ENCODE measurements at places on chromosomes 6 and 20.

DNA sequence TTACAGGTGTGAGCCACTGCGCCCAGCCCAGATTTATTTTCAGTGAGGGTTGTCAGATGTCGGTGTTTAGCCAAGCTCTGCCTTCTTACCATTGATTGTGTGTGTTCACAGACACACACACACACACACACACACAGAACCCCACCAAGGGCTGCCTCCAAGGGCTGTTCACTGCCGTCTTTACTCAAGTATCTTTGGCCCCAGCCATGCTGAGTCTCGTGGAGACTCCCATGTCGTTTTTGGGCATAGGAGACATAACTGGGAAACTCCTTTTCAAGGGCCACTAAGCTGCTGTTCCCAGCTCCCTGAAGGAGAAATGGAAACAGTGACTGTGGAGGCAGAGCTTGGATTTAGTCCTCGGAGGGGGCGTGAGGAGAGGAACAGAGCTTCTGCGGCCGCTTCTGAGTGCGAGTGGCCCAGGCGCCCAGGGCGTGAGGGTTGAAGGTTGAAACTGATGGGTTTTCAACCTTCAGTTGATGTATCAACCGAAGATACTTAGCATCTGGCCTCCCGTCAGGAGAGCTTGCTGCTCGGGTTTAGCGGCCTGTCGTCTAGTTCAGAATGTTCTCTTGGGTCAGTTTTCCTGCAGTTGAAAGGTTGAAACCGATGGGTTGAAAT, 243.6 kb downstream of the TTLL2 start:
- DNase-seq: no peak

- DNase-seq: peak; percentile 97
Observed at GRCh38 chr6:136288566-136289326, 900 bp downstream of the BCLAF1 start.

DNA sequence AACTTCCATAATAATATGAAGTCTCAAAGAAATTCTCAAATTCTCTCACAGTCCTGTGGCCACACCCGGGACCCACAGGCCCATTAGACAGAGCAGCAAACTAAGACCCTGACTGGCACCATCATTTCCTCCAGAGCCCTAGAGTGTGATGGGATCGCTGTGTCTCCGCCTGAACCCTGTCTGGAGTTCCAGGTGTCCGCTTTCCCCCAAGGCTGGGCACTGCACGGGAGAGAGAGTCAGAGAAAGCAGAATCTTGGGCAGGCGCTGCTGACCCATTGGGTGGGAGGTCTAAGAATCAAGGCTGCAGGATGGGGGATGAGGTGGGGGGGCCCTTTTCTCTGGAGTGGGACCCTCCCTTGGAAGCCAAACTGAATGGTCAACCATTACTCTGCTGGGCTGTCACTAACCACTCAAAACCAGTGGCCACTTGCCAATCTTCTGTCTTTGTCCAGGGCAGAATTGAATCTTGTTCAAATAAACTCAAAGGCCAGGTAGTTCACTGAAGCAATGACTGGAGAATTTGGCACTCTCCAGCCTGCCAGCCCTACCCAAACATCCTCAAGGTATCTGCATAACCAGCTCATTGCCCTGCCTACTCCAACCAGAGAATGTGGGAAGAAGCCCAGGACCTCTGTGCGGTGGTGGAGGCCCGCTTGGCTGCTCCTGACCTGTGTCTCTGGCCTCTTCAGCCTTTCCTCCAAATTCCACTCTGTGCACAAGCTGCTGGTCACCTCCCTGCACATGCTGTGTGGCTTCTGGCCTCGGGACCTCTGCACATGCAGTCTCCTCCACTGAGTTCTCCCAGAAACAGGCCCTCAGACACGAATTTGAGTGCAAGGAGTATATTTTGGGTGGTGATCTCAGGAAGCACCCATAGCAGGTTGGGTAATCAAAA, 141.1 kb downstream of the CEBPB start:
- DNase-seq: no peak

GRCh38 chr20:20821484-20822260, 109.2 kb upstream of the RALGAPA2 start:
- no peak for DNase-seq

DNA sequence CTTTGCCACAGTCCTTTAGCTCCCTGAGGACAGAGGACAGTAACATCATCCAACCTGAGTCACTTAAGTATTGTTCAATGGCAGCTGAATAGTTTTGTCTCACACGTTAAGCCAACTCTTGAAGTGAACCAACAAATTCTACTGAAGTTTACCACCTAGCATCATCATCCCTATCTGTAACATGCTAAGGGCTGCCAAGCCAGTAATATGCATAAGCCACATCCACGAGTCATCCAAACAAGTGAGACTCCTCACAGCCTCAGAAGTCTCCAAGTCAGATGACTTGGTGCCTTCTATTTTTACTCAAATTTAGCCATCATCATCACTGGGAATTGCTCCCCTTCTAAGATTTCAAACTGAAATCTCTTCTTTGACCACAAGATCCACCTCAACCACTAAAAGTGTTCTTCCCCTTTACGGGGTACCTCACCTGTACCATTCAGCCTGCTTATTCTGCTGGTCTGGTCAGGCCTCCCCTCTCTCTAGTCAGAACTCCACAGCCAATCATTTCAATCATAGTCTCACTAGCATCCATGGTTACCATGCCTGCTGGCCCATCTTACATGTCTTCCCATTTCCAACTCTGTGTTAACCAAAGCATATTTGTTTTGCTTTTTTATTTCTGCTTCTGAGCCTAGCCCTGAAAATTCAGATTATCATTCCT, 73.7 kb downstream of the DTNBP1 start:
- DNase-seq: no peak

DNA sequence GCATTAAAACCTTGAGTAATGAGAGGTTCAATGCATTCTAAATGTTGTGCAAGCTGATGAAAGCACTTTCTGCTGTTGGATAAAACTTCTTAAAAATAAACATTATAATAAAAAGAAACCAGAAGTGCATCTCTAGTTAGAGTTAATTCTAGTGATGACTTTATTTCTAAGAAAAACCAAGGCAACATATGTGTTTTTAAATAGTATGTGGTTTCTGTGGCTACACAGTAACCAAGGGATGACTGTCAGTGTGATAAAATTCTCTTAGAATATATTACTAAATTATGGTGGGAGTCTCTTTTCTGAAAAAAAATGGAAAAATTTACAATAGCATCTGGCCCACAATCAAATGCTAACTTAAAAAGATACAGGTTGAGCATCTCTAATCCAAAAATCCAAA, 117.0 kb downstream of the ME1 start:
- DNase-seq: no peak

- no peak for DNase-seq
Observed at GRCh38 chr6:166637812-166638572, 10.9 kb upstream of the RPS6KA2 start.

Data from CD4-positive, alpha-beta T cell treated with Interleukin-12 subunit alpha and Interleukin-12 subunit beta, for 1 hour (primary cell).